ENCODE measurements at places on chromosomes 4 and X.
A peak's percentile ranks its signal among the peaks of the same experiment; 100 is the strongest.

DNA sequence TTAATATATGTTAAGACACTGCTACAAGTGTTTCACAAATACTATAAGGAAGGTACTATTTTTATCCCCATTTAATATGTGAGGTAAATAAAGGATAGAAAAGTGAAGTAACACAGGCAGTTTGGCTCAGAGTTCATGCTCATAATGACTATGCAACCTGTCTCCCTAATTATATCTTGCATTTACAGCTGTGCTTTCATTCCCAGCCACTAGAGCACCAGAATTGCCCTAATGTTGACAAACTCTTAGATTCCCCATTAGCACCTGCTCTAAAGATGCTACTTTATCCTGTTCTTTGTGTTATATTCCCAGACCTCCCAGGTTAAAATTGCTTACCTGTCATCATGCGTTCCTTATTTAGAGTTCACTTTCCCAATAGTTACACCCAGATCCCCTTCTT is 833.6 kb downstream of the CCSER1 start:
- no peak for DNase-seq

DNA sequence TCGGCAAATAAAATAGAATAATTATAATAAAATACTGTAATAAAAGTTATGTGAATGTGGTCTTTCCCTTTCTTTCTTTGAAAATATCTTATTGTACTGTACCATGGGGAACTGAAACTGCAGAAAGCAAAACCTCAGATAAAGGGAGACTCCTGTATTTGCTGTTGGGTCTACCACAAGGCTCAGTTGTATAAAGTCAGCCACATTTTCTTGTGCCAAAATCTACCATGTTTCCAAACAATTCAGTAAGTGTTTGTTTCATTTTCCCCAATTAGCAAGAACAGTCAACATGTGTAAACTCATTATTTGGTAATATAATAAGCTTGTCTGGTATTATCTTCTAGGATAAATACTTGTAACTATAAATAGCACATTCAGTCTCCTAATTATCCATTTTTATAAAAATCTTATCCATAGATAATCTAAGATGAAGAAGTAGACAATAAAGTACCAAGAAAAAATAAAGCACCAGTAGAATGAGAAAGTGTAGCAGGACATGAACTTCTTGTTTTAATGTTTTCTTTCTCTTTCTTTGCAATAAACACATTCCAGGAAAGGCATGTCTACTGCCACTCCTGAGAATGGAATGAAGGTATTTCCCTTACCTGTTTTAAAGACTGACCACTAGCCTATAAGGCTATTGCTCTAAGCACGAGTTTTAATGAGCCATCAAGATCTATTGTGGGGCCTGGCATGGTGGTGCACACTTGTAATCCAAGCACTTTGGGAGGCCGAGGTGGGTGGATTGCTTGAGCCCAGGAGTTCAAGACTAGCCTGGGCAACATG is 15.0 kb upstream of the OTUD4 start:
- no peak for DNase-seq

DNA sequence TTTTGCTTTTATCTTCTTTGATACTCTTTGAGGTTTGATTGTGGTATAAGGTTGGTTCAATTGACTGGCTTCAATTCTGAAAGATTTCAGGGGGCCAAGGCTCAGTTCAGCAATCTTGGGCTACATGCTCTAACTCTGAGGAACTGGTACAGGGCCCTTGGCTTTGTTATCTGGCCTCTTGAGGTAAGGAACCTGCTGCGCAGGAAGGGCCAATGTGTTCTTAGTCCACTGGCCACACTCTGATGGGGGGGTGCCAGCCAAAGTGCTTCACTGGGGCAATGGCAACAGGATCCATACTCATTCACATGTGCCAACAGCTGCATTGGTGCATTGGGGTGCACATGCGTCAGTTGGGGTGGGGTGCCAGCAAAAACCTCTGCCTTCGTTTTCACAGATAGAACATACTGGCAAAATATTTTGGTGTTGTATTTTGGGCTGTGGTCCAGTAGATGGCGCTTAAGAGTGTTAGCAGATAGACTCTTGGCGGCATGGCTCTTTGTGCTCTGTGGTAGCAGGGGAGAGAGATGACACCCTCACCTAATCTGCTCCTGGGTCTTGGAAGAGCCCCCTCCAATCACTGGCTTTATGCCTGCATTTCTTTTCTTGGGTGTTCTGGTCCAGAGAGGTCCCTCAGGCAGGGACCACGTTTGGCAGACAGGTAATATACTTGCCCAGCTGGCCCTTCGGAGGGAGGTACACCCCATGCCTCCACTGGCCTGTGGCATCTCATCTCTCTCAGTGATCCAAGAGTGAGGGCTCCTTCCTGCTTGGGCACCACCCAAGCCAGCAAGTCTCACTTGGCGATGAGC is 42.9 kb downstream of the NDST3 start:
- DNase-seq, result peak; percentile 41

- DNase-seq, result no peak
These were observed 10.4 kb upstream of the ARHGEF38 start for GRCh38 chr4:105542039-105542438.

GRCh38 chr4:57129477-57129876 is 19.3 kb upstream of the IGFBP7 start:
- DNase-seq, result no peak

DNA sequence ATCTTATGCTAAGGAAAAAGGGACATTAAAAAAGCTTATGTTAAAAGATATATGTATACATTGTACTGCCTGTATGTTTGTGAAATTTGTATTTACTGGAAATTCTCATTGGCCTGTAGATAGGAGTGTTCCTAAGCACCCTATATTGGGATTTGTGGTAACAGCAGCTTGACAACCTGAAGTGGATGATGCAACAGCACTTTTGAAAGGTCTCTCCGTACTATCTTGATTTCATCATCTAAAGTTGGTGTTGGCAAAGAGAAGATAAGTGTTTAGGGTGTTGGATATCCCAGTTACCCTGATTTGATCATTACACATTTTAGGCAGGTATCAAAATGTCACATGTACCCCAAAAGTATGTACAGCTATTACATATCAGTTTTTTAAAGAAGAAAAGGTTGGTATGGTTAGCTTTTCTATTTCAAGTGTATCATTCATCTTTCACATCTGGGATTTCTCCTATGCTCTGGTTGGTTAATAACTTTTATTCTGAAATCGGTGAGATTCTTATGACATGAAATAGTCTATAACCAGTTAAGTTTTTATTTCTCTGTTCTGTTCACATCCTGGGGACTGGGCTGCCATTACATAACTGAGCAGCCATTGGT is 10.3 kb downstream of the HADH start:
- DNase-seq, result no peak

GRCh38 chr4:100103671-100104070 is 86.6 kb downstream of the DDIT4L start:
- no peak for DNase-seq

- no peak for DNase-seq
These were observed 30.7 kb downstream of the HS3ST1 start for GRCh38 chr4:11397819-11398610.

DNA sequence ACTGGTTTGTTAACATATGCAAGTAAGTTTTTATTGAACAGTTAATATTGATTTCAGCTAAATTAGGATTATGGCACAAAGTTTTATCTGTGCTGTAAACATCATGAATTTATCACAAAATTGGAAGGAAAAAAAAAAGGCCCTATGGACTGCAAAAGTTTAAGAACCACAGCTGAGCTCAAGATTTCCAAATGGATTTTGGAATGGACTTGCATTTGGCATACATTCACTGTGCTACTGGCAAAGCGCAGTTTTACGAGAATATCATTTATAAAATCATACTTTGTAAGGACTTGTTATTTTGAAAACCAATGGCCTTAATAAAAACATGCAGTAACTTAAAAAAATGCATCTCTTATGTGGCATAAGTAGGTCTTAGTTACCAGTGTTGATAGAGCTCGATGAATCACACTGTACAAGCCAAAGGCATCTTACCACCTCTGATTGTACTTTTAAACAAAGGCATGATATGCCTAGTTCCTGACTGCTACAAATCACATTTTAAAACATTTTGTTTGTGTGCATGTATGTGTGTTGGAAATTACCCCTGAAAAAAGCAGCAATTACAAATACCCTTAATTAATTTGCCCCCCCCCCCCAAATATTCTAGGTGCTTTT is 58.6 kb downstream of the TAB3 start:
- no peak for DNase-seq

GRCh38 chrX:152343306-152343705 is 107.8 kb downstream of the GABRA3 start:
- DNase-seq, result no peak

- no peak for DNase-seq
These were observed 2.4 kb downstream of the NKX3-2 start for GRCh38 chr4:13541720-13542576.

All from DND-41 (cell line).